ENCODE measurements at places on chromosomes 12 and 14.
A peak's percentile ranks its signal among the peaks of the same experiment; 100 is the strongest.

- DNase-seq = peak; percentile 23
Measured at GRCh38 chr12:120879102-120879501, 25.1 kb downstream of the SPPL3 start.

- DNase-seq = no peak
Measured at GRCh38 chr12:54047160-54047963, 6.3 kb upstream of the HOXC4 start.

- no peak for DNase-seq
Measured at GRCh38 chr14:71471634-71472355, 460.4 kb upstream of the RGS6 start.

GRCh38 chr12:22047494-22047893 is 1.5 kb downstream of the CMAS start:
- DNase-seq = no peak

GRCh38 chr14:47302121-47302520 is 373.3 kb downstream of the MDGA2 start:
- no peak for DNase-seq

- no peak for DNase-seq
Measured at GRCh38 chr12:86660488-86661147, 404.4 kb upstream of the MGAT4C start.

GRCh38 chr12:93742110-93742934 is 65.1 kb downstream of the CRADD start:
- peak; percentile 86 for DNase-seq

DNA sequence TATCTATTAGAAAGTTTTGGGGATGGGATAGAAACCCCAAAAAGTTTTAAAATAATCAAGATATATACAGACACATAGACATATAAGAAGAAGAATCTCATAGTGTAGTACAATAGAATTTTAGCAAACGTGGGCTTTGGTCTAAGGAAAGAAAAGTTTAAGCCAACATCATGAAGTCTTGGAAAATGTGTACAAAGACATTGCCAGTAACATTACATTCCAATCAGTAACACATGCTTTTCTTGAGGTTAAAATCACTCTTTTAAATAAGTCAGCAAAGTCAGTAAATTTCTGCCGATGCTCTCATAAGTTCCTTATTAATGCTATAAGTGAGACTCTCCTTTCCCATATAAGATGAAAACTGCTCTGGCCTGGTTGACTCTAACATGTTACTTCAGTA is 201.1 kb upstream of the LRIG3 start:
- no peak for DNase-seq

DNA sequence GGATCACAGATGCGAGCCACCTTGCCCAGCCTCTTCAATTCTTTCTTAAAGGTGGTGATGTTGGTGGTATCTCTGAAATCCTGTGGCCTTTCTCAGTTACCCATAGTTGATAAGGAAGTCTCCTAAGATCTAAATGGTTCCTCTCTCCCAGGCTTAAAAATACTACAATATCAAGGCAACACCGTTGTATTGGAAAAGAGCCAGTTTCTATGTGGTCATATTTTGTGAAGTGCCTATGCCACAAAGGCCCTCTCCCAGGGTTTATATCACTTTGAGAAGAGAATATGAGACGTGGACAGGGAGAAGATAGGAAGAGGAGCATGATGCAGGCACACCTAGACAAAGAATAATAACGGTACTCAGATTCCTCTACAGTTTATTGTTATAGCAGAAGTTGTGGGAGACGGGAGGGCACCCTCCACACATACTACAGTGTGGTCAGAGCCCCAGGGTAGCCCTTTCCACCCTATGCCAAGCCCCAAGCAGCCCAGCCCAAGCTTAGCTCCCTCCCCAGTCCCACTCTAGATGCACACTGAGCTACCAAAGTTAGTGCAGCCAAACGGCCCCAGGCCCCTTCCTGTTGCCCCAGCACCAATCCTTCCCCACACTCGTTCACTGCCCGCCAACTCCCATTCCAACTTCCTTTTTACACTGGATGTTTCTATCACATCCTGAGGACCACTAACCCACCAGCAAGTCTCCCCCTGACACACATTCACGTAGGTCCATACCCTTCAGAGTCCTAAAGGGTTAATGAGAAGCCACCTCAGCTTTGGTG is 8.3 kb downstream of the NDRG2 start:
- DNase-seq = no peak

DNA sequence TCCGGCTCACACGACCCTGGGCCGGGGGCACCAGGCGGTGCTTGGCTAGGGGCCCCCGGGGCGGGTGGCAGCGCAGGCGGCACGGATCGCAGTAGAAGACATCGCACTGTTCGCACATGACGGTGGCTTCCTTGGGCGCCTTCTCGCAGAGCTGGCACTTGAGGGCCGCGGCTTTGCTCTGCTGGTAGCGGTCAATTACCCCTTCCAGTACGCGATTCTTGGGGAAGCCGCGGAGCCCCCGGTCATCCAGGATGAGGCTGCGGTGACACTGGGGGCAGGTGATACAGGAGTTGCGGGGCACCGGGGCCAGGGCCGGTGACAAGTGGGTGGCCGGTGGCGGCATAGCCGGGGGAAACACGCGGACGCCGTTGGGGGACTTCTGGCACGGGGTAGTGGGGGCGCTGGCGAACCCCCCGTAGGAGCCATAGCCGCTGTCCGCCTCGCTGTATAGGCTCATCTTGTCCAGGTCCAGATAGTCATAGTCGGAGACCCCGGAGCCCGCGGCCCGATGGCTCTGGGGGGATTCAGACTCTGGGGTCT is 553 bp downstream of the TRIM9 start:
- DNase-seq = peak; percentile 11
